ENCODE measurements at places on chromosomes 2 and 18. TPM values are rescaled to one million over a fixed set of nuclear protein-coding genes. Genes with fewer than 3 reads are reported as not detected.

GRCh38 chr2:177646241-177646640 is 253.7 kb downstream of the AGPS start:
- no peak for DNase-seq

DNA sequence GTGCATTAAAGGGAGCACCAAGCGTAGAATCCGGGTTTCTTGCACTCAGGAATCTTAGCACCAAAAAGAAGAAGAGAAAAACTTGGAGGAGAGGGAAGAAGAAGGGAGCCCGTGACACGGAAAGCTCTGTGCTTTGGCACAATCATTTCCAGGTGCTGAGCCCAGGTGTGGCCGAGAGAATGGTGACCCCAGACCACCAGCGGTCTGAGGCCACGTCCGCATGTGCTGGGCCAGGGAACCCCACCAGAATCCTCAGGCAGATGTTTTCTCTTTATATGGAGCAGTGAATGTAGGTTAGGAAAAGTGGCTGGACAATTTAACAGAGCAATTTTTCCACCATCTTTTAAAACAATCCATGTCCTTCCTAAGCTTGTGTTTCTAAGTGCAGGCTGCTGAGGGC is 520.9 kb downstream of the EPHA4 start:
- DNase-seq: no peak

GRCh38 chr2:217714287-217714751 is 288.5 kb downstream of the TNS1 start:
- DNase-seq: no peak

GRCh38 chr2:211564441-211564840 is 974.2 kb downstream of the ERBB4 start:
- DNase-seq: no peak

DNA sequence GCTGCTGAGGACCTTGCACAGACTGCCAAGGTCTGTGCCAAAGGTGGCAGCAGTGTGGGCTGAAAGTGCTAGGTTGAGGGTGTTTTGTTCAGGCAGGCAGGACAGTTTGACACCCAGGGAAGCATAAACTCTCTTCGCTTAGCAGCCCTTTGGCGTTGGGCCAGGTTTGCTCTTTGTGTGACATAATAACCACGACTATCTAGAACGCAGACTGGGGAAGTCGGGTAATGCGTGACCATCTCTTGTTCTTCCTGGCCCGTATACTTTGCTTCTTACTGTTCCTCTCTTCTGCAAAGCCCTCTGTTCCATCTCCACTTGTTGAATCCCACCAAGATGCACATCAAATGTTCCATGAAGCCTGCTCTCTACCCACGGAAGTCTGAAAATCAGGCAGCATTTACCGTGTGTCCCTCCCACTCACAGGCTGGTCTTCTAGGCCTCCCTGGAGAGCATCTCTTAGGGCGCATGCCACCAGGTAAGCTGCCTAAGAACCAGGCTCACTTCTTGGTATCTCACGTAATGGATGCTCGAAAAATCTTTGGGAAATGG is 96.7 kb upstream of the LMAN1 start:
- DNase-seq: no peak

GRCh38 chr18:76999077-76999476 is 133.5 kb downstream of the MBP start:
- DNase-seq: no peak

- no peak for DNase-seq
Measured at GRCh38 chr2:7264791-7265190, 347.6 kb downstream of the RNF144A start.

- DNase-seq: no peak
Measured at GRCh38 chr2:173972636-173973035, 7.5 kb upstream of the SP3 start.

- DNase-seq: no peak
Measured at GRCh38 chr18:5198311-5198710, 1.3 kb upstream of the AKAIN1 start.

GRCh38 chr2:197495433-197496134 is 4.1 kb downstream of the HSPD1 start:
- no peak for DNase-seq

DNA sequence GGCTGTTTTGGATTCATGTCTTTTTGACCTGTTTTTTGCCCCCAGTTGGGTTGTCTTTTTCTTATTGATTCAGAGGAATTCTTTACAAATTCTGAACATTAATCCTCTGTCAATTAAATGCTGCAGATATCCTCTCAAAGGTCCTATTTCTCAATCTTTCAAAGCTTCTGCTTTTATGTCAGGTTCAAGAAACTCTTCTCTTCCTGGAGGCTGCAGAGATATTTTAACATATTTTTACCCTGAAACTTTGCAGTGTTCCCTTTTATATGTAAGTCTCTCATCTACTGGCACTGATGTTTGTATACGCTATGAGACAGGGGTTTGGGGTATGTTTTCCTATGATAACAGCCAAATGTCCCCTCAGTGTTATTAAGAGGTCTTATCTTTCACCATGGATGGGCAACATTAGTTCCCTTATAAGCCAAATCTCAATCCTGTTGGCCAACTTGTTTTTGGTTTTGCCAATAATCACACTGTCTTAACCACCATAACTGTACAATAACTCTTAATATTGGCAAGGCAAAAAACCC is 159.3 kb downstream of the HDAC4 start:
- no peak for DNase-seq

DNA sequence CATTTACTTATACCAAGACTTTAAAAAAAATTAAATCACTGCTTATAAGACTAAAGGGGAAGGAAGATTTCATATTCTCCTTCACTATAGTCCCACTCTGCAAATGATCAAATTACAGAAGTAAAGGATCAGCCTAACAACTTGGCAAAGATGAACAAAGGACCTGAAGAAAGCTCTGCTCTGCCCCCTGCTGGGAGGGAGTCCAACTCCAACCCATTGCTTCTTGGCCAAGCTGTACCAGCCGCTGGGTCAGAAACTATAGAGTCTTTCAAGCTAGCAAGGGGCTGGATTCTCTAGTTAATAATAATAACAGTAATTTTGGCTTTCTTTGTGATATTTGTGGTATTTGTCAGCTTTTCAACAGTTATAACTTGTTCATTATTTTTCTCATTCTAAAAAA is 927.0 kb upstream of the CRIM1 start:
- peak; percentile 85 for DNase-seq

DNA sequence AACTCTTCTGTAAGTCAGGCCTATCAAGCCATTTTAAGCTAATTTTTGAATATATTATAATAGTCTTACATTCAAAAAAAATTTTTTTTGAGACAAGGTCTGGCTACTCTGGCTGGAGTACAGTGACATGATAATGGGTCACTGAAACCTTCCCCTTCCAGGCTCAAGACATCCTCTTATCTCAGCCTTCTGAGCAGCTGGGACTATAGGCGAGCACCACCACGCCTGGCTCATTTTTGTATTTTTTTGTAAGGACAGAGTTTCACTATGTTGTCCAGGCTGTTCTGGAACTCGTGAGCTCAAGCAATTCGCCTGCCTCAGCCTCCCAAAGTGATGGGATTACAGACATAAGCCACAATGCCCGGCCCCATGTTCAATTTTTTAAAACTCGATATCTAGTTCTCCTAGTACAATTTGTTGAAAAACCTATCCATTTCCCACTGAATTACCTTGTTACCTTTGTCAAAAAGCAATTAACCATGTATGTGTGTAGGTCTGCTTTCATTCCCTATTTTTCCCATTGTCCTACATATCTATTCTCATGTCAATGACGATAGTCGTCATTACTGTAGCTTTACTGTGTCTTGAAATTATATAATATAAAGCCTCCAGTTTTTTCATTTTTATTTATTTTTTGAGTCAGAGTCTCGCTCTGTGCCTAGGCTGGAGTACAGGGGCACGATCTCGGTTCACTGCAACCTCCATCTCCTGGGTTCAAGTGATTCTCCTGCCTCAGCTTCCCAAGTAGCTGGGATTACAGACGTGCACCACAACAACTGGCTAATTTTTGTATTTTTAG is 44.8 kb downstream of the YES1 start:
- no peak for DNase-seq

GRCh38 chr2:231483398-231484329 is 19.4 kb upstream of the NCL start:
- peak; percentile 73 for DNase-seq

- no peak for DNase-seq
Measured at GRCh38 chr2:105796131-105796638, 51.5 kb downstream of the NCK2 start.

Gene GPR55
- total RNA-seq: not detected

Gene ANO7
- 5.1 TPM for total RNA-seq

Gene ABCG5
- total RNA-seq: not detected

Gene NGEF
- 5.4 TPM for total RNA-seq

Gene STARD6
- not detected for total RNA-seq

Gene DSG1
- not detected for total RNA-seq

Gene SERPINB10
- total RNA-seq: not detected

Gene NEU2
- not detected for total RNA-seq

Gene TMEM198
- 25.6 TPM for total RNA-seq

Gene OR6B2
- total RNA-seq: not detected
